Gastrocnemius medialis (tissue), 4 donors: ENCODE measurements at places on chromosomes 6 and 20.

DNA sequence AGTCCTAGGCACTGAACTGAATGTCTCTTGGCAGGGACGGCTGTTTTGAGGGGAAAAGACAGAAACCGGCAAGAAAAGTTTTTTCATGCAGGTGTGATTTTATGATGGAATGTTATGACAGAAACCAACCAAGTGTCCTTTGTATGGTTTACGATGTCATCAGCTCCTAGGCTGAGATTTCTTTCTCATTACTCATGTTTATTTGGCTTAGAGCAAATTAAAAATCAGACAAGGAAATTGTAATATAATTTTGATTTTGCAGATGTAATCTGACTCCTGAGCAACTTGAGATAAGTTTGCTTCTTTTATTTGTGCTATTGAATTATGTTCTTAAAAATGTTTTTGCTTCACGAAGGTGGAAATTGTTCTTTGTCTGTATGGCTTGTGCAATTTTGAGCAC, 58.8 kb upstream of the MAP3K7 start:
- DNase-seq = no peak

- no peak for DNase-seq
Measured at GRCh38 chr20:63744574-63745423, 5.2 kb downstream of the SLC2A4RG start.

DNA sequence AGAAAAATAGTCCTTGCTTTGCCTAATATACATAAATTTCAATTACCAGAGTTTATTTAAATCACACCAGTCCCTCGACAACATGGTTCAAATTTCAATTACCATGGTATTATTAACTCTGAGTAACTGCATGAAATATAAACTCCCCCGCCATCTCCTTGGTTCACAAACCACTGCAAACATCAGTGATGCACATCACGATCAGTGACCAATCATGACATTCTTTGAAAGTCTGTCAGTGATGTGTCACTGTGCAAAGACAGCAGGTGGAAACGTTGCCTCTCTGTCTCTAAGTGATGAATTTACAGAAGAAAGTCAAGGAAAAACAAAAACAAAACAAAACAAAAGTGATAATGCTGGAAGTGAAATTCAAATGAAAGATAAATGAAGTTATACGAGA, 86.7 kb downstream of the TASP1 start:
- DNase-seq = no peak

DNA sequence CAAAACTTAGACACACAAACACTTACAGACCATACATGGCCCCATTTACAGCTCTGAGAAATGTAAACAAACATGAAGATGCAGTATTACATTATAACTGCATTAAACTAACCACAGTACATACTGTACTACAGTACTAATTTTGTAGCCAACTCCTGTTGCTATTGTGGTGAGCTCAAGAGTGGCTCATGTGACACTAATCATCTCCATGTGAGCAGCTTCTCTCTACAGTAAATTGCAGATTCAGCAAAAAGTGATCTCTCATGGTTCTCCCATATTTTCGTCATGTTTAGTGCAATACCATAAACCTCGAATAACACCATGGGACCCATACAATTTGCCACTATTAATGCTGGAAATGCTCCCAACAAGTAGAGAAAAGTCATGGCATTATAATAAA, 860.4 kb downstream of the EPHA7 start:
- no peak for DNase-seq

DNA sequence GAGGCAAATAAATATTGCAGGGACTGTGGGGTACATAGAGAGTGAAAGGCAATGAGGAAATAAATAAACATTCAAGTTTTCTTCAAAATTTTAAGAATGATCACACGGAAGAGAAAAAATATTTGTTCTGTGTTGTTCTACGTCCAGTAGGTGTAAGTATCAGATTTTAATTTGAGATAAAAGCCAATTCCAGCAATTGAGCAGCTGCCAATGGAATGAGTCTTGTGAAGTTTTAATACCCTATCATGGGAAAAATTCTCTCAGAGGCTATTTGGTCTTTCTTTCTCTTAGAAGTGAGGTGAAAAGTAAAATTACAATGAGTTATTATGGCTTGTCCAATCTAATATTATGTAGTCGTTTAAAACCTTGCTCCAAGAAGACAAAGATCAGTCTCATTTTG, 195.7 kb upstream of the CITED2 start:
- no peak for DNase-seq

DNA sequence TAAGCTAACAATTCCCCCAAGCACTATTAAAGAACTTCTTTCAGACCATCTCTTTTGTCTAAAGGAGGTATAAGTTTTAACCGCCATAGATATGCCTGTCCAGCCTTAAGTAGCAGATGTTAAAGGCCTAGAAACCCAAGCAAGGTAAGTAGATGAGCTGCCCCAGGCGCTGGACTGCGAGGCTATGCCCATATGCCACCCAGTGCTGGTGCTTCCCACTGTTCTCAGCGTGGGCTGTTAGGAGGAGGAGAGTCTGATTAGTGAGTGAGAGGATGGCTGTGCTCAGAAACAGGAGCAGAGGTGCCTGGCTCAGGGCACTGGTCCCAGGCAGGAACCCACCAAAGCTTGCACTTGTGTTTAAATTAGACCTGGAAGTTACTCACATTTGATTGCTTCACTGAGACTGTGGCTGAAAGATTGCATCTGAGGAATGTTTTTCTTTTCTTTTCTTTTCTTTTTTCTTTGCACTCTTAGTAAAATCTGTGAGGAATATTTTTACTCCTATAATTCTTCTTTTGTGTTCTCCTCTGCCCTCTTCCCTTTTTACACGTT, 32.2 kb downstream of the PRPH2 start:
- no peak for DNase-seq

- DNase-seq = no peak
Measured at GRCh38 chr20:44784688-44785087, 25.7 kb downstream of the RIMS4 start.

DNA sequence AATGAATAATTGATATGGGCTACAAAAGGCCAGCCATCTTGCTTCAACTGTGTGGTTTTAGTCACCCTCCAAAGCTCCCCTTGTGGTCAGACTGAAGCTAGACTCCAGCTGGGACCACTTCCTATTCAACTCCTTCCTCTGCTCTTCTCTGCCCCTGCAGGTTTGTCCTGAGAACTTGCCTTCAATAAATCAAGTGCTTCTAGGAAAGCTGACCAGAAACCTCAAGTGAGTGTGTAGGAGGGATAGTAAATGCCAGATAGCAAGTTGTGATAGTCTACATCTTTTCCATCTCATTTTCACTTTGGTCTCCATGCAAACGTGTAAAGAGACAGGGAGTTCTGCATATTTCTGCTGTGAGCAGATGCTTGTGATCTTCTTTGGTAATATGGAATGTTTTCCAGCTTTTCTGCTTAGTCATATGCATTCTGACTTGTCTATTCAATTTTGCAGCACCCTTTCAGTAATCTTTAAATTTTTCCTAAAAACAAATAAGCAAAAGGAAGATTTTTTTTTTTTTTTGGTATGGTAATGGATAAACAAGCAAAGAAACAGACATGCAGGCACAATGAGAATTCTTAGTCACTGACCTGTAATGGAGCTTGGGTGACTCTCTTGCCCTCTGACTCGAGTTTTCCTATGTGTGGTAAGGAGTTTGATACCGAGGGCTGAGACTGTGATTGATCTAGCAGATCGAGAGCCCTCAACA, 201.3 kb upstream of the BTBD3 start:
- DNase-seq = no peak
